ENCODE measurements at places on chromosomes 5 and 9.

DNA sequence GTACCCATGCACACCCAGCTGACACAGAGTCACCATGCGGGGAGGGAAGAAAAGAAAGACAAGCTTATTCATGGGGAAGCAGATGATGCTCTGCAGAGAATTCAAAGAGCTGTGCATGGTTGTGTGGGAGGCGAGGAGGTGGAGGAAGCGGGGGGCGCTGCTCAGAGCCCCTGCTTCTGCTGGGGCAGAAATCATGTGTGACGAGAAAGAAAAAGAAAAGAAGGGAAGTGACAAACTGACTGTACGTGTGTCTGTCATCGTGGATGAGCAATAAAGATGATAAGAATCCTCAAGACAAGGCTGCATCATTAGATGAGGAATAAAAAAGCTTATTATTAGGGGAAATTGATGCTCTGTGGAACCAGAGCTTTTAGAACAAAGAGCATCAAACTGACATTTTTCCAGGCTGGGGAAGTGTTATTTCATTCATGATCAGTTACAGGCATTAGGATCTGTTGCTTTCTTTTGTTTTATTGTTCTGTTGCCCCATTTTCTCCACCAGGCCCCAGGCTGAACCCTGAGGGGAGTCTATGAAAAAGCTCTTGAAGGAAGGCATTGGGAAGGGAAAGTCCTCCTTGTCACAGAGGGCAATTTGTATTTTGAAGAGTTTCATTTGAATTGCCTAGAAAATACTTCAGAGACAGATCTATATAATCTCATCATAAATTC, 20.3 kb upstream of the SH3RF2 start:
- DNase-seq = no peak

DNA sequence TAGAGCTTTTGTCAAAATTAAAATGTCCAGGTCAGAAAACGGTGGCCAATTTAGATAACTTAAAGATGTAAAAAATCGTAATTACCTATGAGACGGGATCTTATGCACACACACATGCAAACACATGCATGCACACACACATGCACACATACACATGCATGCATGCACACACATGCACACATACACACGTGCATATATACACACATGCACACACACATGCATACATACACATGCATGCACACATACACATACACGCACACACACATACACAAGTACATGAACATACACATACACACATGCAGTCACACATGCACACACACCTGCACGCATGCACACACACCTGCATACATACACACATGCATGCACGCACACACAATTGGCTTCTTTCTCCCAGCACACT, 362.0 kb downstream of the IRX1 start:
- no peak for DNase-seq

GRCh38 chr5:154369682-154370081, 76.1 kb upstream of the SAP30L start:
- no peak for DNase-seq

DNA sequence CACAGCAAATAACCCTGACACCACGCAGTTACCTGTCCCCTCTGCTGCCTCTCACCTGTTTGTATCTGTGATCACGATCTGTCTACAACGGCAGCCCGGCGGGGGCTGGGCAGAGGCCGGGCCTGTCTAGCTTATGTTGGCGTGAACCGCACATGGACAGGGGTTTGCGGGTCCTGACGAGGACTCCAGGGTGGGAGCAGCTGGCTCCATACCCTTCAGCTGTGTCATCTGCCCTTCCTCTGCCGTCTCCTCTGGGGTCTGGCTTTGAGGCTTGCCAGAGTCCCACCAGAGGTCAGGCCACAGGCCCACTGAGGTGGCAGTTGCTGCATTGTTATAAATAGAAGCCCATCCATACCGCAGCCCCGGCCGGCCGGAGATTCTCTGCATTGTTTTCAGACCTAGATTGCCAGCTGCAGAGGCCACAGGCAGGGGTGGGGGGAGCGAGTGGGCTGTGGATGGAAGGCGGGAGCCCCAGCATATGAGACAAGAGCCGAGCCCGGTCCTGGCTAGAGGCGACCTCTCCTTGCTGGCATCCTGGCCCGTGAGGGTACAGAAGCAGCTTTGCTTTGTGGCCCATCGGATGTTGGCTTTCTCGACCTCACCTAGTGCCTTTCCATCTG, 37.8 kb downstream of the FAM78A start:
- no peak for DNase-seq

GRCh38 chr9:8351436-8351835, 551.9 kb upstream of the DMAC1 start:
- DNase-seq = no peak

GRCh38 chr9:69718218-69718617, 41.6 kb downstream of the PTAR1 start:
- no peak for DNase-seq

DNA sequence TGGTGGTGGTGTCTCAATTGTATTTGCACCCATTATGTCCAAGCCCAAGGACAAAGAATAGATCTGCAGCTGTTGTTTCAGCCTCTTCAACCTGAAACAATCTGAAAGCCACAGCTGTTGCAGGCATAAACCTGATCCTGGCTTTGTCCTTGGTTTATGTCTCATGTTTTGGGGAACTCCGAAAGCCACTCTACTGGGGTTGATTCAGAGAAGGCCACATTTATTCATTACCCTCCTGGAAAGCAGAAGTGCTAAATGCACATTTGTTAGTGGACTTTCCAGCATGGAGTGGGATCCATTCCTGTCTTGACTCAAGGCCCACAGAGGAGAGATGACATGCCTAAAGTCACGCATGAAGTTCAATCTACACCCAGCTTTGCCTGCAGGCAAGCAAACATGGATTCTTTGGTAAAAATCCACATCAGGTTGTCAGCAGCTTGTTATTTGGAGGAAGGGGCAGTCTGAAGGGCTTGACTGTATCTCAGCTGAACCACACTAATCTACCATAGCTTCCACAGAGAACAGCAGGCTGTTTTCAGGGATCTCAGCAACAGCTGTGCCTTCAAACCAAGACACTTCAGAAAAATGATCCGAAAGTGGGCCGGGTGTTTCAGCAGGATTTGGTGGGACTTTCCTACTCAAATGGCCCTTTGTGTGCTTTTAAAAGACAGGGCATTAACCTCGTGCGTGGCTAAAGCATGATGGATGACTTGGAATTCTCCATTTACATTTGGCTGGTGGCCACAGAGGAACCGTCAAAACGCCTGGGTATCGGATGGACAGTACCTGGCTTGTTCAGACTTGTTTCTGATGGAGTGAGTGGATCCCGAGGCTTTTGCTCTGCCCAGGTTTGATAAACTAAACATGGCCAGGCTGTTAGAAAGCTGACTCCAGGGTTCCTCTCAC, 36.2 kb upstream of the ADAM19 start:
- no peak for DNase-seq

- no peak for DNase-seq
These were observed 28.8 kb downstream of the AHRR start for GRCh38 chr5:350355-350754.

- no peak for DNase-seq
These were observed 64.4 kb downstream of the FAM114A2 start for GRCh38 chr5:153974131-153974812.

GRCh38 chr5:132396589-132397031, 27.1 kb downstream of the SLC22A5 start:
- no peak for DNase-seq

DNA sequence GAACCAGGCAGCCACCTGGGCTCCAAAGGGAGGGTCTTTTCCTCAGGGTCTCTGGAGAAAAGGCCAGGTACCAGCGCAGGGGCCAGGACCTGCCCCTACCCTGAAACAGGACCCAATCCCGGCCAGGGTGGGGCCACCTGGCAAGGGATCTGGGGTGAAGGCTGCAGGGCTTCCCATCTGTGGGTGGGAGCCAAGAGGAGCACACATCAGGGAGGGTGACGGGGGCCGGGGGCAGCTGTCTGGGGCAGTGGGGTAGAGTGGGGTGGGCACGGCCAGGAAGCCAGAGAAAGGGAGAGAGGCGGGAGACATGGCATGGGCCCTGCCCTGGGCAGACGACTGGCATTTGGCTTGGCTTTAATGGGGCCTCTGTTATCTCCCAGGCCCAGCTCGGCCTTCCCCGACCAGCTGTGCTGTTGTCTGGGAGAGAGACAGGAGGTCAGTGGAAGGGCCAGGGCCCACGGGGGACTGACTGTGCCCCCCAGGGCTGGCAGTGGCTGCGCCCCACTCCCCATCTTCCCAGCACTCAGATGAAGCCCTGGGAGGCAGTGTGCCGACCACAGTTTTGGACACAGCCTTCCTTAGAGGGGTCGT, 57.2 kb upstream of the RNF130 start:
- DNase-seq = no peak

DNA sequence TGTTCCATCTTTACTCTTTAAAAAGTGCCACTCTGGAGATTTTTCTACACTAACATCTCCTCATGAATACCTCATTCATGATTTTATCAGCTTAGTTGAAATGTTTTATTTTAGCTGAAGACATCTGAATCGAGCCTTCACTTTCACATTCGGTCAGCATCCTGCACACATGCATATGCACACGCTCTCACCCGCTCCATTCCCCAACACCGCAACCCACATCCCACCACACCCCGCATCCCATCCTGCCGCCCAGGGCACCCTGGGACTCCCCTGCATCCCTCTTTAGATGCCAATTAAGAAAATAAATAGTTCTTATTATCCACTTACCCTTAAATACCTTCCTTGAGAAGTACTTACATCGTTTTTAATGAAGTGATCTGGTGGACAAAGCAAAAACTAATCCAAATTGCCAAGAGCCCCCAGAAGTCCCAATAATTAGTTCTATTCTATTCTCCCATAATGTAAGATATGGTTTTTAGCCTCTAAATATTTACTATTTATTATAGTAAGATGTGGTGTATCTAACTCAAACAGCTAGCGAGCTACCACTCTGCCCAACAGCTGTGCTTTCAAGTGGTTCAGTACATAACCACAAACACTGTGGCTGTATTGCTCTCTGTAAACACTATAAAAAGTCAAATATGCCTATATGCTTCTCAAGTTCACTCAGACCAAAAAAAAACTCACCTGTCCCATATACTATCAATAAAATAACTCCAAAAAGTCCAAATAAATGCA, 38.2 kb downstream of the GZMK start:
- DNase-seq = peak; percentile 5

- no peak for DNase-seq
These were observed 83.9 kb upstream of the CXCL14 start for GRCh38 chr5:135662683-135663082.

GRCh38 chr5:124920909-124921666, 174.6 kb upstream of the ZNF608 start:
- no peak for DNase-seq

DNA sequence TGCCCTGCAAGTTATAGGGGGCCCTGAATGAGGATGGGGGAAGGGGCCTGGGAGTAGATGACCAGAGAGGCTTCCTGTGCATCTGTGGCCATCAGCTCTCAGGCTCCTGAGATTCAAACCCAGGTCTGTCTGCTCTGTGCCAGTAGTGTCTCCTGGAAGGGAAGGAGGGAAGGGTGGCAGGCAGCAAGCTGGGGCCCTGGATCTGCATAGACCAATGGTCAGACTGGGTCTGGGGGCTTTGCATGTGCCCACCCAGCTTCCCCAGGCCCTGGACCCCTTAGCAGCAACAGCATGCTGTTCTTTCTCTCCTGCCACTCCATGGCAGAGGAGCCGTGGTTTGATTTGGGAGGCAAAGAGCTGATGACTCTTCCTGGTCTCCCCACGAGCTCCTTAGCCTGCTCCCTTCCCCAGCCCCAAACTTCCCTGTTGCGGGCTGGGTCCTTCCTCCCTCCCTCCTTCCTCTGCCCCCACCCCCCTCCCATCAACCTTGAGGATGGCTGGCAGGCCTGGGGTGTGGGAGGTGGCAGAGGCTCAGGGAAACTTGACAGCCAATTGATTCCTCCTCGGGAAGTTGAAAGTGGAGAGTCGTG, 31.6 kb downstream of the DAB2IP start:
- no peak for DNase-seq

GRCh38 chr5:155729684-155730059, 597.3 kb upstream of the SGCD start:
- DNase-seq = no peak

DNA sequence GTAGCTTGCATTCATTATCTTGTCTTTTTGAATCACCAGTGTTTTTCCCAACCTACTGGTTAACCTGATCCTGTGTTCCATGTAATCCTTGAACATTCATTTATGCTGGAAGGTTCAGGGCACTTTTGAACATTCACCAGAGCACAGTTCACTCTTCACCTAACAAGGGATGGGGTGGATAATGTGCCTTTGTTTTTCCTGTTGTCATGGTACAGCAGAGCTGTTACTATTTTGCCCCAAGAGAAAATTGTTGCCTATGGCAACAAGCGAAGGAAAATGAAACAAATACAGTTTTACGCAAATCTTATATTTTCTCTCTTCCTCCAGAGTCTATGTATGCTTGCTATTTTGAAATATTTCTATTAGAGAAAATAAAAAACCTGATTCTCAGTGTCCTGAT, 60.3 kb upstream of the RIOK2 start:
- no peak for DNase-seq

GRCh38 chr9:78713614-78714405, 416.9 kb downstream of the PSAT1 start:
- DNase-seq = no peak

DNA sequence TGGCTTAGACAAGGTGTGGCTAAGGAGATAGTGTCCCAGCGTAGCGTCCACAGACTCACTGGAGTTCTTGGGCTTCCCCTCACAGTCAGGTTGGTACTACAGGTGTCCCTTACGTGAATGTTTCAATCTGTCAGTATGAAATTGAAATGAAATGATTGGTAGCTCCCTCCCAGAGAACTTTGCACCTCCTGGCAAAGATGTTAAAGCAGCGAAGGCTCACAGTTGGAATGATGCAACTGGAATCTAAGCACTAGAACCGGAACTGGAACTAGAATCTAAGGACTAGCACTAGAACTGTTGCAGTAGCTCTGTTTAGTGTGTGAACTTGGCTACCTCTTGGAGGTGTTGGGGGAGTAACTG, 1.1 kb downstream of the SLC31A1 start:
- no peak for DNase-seq

GRCh38 chr9:106107716-106108115, 413.4 kb downstream of the TMEM38B start:
- DNase-seq = no peak

DNA sequence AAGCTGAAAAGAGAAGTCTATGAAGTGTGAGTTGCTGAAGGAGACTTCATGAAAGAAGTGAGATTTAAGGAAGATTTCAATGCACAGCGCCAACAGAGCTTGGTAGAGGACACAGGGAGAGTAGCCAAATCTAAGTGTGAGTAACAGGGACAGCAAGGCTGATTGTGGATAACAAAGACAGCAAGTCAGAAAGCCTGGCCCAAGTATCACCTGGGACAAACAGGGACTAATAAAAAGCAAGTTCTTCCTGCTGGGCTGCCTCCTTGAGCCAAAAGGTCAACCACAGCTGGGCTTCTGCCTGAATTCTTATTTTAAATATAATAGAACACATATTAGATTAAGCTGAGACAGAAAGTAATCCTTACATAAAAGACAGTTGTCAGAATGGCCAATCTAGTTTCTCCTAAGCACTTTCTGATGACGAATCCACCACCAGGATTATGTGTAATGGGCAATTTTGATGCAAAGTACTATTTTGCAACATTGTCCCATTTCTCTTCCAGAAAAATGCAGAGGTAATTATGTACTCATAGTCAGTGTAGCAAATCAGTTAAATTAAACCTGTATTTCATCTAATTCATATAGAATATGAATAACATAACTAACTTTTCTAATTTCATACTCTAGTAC, 73.8 kb downstream of the MAPKAP1 start:
- no peak for DNase-seq

- DNase-seq = no peak
These were observed 7.7 kb downstream of the LHFPL2 start for GRCh38 chr5:78640662-78641474.

- no peak for DNase-seq
These were observed 4.4 kb upstream of the SNX2 start for GRCh38 chr5:122770477-122770876.

GRCh38 chr5:115432691-115433090, 111.9 kb downstream of the FEM1C start:
- no peak for DNase-seq

Measured in activated CD4-positive, CD25-positive, alpha-beta regulatory T cell treated with anti-CD3 and anti-CD28 coated beads, Interleukin-2, amount 50 U/mL, for 16 hours (primary cell).